ENCODE measurements at places on chromosomes 16 and 17.

- peak; percentile 71 for ATAC-seq
Observed at GRCh38 chr17:28849281-28849680, 5.5 kb upstream of the ERAL1 start.

GRCh38 chr16:50717091-50717490 is 23.7 kb downstream of the NOD2 start:
- ATAC-seq = no peak

DNA sequence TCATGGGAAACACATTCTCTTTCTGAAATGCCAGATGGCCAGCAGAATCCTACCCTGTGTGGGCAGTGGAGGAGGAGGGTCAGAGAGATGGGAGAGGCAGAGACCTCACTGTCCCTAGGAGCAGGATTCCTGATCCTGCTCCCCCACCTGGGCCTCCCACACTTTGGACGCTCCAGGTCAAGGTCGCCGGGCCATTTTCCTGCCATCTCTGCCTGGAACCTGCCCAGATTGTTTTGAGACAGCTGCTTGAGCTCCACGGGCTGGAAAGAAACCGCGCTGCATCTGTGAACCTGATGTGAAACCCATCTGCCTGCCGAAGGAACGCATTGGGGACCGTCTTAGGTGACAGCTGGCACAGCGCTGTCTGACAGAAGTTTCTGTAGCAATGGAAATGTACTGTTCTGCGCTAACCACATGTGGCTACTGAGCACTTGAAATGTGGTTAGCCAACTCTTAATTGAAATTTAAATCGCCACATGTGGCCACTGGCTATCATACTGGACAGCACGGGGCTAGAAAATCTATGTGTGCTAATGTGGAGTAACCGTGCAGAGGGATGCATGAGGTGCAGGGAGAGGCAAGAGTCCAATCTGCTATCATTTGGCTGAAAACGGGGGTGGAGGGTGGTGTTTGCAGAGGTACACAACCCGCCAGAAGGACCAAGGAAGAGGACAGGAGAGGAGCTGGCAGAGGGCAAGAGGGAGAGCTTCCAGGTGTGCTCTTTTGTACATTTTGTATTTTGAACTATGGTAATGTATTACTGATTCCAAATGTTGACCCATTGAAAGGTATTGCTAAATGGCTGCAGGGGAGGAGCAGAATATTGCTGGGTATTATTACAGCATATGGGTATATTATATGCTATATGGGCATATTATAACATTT is 15.4 kb upstream of the NUBP1 start:
- ATAC-seq = no peak

DNA sequence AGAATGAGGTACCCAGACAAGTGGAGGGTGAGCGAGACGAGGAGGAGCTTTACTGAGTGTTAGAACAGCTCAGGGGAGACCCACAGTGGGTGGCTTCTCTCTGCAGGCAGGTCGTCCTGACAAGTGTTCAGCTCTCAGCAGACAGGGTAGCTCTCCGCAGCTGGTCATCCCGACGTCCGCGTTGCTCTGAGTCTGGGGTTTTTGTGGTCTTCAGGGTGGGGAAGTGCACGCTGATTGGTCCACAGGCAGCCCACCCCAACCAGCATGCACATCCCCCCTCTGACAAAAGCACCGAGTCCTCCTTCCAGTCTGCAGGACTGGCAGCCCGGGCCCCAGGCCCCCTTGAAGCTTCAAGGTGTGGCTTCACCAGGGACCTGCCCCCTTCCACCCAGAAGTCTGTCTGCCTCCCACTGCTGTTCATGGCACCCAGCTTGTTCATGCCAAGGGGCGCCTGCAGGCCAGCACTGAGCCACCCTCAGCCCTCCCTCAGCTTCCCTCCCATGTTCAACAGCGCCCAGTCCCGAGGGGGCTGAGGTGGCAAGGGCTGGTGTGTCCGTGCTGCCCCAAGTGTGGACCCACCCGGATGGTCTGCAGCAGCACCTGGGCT is 19.9 kb upstream of the WDR45B start:
- no peak for ATAC-seq

DNA sequence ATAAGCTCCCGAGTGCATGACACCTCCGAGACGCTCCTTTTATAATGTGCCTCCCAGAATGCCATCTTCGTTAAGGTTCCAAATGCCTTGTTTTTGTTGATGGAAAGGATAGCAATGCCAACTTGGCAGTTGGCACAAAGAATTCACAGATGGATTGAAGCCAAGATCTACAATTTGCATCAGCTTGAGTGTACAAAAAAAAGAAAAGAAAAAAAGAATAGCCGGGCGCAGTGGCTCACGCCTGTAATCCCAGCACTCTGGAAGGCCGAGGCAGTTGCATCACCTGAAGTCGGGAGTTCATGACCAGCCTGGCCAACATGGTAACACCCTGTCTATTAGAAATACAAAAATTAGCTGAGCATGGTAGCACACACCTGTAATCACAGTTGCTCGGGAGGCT is 7.6 kb downstream of the TBC1D16 start:
- ATAC-seq = no peak

DNA sequence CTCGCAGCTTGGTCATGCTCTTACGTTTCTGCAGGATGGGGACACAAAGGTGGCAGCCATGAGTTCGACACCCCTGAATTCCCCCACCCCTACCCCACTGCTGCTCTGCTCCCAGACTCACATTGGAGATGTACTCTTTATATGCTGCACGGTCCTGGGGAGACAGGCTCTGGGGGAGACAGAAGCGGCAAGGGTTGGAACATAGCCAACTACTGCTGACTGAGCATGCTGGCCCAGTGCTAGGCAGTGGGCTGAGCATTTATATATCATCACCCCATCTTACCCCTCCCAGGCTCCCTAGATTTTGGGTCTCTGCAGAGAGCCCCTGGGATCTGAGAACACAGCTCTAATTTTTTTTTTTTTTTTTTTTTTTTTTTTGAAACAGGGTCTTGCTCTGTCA is 8.1 kb upstream of the ATXN7L3 start:
- no peak for ATAC-seq

DNA sequence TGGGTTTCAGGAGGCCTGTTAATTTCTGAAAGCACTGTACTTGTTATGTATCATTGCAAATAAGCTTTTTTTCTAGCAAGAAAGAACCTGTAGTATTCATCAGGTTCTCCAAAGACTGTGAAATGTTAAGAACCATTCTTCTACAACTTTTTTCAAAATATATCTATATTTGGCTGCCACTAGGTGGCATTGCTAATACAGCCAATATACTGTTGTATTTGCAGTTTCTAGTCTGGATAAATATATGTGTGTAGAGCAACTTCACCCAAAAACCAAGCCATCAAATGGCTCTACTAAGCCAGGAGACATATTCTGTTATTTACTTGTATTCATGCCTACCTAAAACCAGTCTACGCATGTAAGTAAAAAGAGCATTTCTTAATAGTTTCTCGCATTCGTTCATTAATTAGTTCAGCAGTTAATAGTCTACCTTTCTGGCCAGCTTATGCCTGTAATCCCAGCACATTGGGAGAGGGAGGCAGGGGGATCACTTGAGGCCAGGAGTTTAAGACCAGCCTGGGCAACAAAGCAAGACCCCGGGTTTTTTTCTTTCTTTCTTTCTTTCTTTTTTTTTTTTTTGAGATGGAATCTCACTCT is 39.5 kb downstream of the VMP1 start:
- ATAC-seq = peak; percentile 42

GRCh38 chr17:6126768-6127167 is 56.6 kb downstream of the WSCD1 start:
- ATAC-seq = peak; percentile 34

DNA sequence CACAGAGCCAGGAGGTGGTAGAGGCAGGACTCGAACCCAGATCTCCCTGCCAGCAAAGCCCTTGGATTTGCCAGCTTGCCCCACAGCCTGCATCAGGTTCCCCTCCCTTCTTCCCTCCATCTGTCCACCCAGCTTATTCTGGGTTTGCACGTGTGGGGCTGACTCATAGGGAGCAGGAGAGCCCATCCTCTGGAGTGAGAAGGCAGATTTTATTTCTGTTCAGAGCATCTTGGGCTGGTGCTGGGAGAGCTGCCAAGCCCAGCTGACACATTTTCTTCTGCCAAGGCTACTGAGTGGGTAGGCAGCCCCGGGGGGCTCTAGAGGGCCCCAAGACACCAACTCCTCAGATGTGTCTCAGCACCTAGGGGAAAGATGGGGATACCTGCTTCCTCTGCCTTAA is 106.3 kb upstream of the CRHR1 start:
- no peak for ATAC-seq

DNA sequence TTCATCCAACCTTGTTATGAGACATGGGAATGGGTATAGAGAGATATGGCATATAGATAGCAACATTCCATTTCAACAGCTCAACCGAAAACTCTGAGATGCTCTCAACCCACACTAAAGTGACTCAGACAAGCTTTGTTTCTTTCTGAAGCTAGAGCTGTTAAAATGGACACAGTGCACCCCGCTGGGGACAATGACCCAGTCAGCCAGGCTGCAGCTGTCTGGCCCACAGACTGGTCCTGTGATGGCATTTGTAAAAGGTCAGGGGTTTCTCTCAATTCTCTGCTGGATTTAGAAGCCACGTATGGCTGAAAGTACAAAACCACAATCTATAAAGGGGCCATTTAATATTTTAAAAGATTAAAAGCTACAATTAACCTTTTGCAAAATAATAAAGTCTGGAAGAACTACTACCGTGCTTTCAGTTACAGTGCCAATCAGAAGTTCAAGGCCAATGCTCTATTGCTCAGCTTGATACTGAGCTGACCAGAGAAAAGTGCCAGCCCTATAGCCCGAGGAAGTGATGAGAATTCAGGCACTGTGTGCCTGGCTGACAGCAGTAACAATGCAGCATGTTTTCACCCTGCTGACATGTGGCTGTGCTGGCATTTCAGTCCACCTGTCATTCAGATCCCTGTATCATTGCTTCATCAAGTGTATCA is 60.2 kb downstream of the TEX2 start:
- ATAC-seq = peak; percentile 54

DNA sequence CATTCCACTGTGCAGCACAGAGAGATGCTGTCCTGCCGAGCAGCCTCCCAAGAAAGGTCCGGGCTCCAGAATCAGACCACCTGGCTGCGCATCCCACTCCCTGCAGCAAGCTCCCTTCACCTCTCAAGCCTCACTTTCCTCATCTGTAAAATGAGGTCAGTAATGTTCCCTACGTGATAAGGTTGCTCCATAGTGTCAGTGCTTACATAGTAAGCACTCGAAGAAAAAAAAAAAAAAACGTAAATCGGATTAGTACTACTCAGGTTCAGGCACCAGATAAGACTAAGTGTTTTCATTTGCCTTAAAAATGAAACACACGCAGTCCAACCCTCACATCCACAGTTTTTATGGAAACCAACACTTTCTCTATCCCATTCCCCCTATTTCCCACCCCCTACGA is 76.7 kb downstream of the CCT6B start:
- ATAC-seq = no peak

- ATAC-seq = peak; percentile 88
Observed at GRCh38 chr17:35286120-35286781, 43.4 kb downstream of the SLFN5 start.

DNA sequence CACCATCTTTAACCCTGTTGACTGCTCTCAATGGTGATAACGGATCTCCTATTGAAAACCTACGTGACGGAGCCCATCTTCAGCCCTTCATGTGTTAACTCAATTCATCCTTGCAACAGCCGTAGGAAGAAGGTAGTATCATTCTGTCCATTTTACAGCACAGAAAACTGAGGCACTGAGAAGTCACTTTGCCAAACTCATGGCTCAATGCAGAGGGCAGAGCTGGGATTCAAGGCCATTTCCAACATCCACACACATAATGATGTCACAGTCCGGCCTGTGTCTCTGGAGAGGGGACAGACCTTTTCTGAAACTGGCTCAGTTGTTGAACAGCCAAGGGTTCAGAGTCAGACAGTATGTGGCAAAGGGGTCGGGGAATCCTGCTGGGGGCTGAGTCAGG is 52.6 kb upstream of the CMIP start:
- no peak for ATAC-seq
